ENCODE measurements at places on chromosomes 3 and 15. TPM values are rescaled to one million over a fixed set of nuclear protein-coding genes. Genes with fewer than 3 reads are reported as not detected.

- DNase-seq: no peak
- no peak overlapping the region for H3K27ac ChIP-seq
- no peak overlapping the region for H3K4me3 ChIP-seq
- no peaks in the 10 kb centered on the region for H3K4me1 ChIP-seq
- H3K27me3 ChIP-seq: no peaks in the 10 kb centered on the region
These were observed 8.1 kb upstream of the MINDY4B start for GRCh38 chr3:150913133-150913922.

DNA sequence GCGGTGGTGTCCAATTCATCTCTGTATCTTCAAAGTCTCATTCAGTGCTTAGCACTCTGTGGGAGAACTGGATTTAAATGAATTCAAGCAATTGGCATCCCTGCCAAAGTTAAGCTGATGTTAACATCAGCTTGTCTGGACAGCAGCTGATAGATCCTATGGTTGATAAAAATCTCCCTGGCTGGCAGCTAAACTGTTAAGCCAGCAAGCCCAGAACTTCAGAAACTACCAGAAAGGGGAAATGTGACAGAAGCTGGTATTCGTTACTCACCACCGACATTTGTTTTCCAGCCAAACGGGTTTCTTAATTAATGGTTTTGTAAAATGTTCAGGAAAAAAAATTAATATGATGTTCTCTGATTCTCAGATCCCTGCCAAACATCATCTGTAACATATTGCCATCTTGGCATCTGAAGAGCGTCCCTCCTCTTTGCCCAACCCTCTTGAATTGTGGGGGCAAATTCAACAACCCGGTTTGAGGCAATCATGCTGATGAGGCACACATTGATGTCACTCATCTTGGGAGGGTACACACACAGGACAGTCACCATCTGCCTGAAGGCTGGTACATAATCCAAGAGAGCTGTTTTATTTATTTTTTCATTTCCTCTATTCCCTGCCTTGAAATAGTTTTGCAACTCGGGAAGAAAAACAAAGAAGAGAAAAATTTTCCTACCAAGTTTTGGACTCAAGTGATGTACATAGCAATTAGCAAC is 76.3 kb upstream of the ABHD17C start:
- no peak overlapping the region for H3K27ac ChIP-seq
- peaks cover 7% of the 10 kb centered on the region for H3K4me1 ChIP-seq
- DNase-seq: no peak
- H3K4me3 ChIP-seq: no peak overlapping the region

DNA sequence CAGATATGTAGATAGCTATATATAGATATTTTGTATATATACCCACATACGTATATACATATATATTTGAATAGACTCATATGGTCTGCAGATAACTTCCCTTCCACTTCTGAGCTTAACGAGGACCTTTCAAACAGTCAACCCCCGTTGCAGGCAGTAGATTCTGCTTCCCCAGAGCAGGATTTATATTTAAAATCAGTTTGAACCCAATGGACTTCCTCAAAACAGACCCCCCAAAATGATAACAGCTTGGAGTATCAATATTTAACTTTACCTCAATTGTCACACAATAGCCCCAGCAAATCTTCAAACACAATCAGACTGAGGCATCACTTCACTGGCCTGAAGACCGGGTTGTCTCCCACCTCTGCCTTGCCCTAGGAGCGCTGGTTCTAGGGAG is 218.3 kb downstream of the MEIS2 start:
- no peak overlapping the region for H3K27ac ChIP-seq
- no peaks in the 10 kb centered on the region for H3K27me3 ChIP-seq
- no peak overlapping the region for H3K4me3 ChIP-seq
- DNase-seq: no peak

GRCh38 chr3:4532535-4533112 is 39.5 kb downstream of the ITPR1 start:
- H3K27me3 ChIP-seq: no peaks in the 10 kb centered on the region
- H3K4me1 ChIP-seq: peaks cover 24% of the 10 kb centered on the region
- H3K4me3 ChIP-seq: no peak overlapping the region

CYP1A1 gene
- total RNA-seq: not detected

All from ovary (tissue), 10 donors.